ENCODE measurements at places on chromosomes 7 and 10. TPM values are rescaled to one million over a fixed set of nuclear protein-coding genes. Genes with fewer than 3 reads are reported as not detected.

AQP1 gene
- total RNA-seq = 38.2 TPM

GPC2 gene
- 0.92 TPM for total RNA-seq

DNA sequence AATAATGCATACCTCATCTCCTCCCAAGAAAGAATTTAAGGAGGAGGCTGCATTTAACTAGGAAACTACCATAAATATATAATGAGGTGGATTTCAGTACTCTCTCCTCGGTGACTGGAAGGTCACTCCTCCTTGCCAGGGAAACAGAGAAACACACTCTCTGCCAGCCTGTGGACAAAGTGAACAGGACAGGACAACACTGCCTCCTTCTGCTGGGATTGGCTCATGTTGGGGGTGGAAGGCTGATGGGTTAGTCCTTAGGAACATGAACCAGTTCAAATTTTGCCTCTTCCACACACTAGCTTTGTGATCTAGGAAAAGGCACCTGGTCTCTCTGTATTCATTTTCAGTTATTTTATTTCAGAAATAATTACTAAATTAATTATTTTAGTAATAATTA lies 50.6 kb upstream of the STEAP4 start:
- DNase-seq = peak; percentile 29

DNA sequence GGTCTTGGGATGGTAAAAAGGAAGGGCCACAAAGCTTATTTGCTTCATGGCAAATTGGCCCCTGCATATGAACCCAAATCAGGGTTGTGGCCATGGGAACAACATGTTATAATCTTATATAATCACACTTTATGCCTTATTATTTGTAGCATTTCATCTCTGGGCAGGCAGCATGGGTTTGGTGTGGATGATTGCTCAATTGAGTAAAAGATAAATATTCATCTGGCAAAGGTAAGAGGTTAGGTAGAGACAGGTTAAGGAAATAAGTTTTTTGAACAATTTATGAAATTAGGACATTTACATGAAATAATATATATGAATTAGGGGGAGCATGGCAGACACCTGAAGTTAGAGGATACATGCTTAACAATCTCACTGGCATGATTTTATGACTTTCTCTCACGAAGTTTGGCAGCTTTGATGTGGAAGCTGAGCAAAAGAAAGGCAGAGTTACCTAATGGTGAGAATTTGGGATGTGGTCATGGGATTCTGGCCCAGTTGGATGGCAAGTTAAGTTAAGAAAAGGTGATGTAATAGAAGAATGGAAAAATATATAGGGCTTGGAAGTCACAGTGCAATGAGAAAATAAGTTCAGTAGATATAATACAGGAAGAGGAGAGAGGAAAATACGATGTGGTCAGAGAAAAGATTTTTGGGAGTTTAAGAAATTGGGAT lies 88.1 kb upstream of the FAM3C start:
- DNase-seq = no peak

DNA sequence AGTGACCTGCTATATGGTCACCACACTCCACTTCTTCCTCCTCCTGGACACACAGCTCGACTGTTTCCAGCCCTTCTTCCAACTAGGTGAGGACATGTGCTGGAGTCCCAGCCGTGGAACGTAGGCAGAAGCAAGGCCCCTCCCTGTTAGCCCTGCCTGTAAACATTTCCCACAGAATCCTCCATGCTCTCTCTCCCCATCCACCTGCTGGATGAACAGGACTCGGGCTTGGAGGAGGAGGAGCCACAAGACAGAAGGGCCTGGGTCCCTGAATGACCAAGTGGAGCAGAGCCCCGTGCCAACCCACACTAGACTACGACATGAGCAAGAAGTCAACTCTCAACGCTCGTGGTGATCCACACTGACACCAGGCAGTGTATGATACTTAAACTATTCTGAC lies 9.9 kb downstream of the CNPY1 start:
- DNase-seq = no peak

ZNF736 gene
- 50.7 TPM for total RNA-seq
